ENCODE measurements at places on chromosomes 1 and 21.

GRCh38 chr21:40803101-40803500, 43.9 kb downstream of the DSCAM start:
- no peak for DNase-seq

DNA sequence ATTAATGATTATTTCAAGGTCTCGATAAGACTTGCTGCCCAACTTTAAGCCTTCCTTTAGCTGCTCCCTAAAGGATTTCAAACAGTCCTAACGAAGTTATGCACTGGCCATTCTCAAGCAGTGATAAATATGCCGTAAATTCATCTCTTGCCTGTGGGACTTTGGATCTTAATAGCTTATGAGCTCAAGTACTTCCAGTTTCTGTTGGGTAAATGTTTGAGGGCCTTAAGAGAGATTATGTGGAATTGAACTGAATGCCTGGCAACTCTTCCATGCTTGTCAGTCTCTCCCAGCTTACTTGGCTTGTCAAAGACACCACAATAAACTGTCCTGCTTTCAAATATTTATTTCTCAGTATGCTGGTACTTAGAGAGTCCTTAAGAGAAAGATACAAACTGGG, 3.5 kb upstream of the OR10J4 start:
- DNase-seq = no peak

- DNase-seq = no peak
Observed at GRCh38 chr21:15894596-15894995, 164.8 kb downstream of the USP25 start.

DNA sequence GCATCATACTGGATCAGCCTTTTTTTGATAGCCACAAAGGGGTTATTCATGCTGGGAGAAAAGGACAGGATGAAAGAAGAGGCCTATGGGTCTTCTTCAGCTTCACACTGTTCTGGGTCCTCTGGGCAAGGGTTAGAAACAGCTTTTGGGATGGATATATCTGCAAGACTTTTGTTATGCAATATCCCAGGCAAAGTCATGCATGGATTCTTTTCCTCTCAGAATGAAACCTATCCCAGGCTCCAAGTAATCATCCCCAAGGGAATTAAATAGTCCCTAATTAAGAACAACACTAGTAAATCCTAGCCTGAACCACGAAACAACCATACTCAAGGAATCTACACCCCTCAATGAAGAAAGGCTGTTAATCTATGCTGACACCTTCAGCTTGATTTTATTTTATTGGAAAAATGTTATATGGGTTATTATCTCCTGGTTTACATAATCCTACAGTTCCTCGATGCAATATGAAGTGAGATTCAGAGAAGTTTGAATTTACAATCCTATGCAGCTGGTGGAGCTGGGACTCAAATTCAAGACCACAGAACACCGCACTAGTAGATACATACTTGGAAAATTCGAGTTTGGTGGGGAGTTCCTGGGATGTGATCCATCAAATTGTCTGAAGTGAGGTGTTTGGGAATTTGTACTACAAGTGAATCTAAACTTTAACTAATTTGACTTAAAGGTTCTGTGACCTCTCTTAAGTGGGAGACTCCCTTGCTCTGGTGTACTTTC, 338.6 kb downstream of the TBX15 start:
- DNase-seq = no peak

DNA sequence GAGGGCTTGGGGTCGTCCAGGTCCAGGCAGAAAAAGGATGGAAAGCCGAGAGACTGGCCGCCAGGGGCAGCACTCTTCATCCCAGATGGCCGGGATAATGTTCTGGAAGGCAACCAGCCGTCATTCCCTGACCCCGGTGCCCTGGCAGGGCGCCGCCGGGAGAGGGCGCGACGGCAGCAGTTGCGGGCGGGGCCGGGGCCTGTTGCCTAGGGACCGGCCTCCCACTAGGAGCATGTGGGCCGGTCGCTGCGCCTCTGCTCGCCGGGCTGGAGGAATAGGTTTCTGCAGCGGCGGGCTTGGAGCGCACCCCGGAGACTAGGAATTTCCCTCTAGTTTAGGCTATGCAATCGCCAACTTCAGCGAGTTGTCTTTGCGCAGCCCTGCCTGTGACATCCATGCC, 11.0 kb downstream of the DMRTB1 start:
- no peak for DNase-seq

DNA sequence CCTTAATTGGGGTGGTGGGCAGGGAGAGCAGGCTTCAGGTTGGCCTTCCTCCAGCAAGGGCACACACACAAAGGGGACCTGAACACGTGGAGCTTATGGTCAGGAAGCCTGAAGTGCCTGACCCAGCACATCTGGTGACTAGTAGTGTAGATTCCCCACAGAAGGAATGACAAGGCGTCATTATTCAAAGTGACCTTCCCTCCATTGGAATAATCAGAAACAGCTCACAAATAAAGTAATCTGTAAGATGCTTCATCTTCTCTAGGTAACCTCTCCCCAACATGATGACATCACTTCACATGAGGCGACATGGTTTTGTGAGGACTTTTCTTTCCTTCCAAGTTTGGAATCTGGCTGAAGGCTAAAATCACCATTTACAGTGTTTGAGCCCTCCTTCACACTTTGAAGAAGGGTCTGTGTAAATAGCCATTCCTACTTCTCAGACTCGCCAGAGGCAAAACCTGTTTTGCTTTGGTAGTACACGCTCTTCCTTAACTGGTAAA, 32.8 kb upstream of the ERG start:
- DNase-seq = no peak

DNA sequence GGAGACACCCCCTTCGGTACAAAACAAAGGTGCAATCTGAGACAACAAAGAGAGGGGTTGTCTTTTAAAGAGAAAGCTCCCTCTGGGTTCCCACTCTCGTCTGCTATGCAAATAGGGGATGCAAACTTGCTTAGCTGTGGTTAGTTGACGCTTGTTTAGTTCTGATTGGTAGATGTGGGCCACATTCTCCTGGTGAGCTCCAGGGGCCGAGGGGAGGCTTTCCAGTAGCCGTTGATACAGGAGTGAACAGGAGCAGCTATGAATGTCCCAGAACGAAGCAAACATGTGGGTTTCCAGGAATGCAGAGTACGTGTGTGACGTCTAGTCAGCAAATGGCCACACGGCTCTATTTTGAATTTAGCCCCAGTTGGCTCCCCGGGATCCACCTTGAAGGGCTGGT, 14.7 kb downstream of the TFF2 start:
- DNase-seq = no peak

DNA sequence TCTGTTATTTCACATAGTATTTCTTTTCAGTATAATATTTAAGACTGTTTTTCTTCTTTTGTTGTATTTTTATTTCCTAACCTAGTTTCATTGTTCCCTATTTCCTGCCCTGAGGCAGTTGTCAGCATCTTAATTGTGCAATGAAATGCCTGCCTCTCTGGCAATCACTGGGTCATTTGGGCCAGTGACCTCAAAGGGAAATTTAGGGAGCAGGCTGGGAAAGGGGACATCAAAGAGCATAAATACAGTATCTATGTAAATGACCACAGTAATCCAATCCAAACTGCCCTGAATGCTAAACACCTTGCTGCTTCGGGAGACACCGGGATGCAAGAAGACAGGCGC, 147.8 kb downstream of the TLR5 start:
- DNase-seq = no peak

DNA sequence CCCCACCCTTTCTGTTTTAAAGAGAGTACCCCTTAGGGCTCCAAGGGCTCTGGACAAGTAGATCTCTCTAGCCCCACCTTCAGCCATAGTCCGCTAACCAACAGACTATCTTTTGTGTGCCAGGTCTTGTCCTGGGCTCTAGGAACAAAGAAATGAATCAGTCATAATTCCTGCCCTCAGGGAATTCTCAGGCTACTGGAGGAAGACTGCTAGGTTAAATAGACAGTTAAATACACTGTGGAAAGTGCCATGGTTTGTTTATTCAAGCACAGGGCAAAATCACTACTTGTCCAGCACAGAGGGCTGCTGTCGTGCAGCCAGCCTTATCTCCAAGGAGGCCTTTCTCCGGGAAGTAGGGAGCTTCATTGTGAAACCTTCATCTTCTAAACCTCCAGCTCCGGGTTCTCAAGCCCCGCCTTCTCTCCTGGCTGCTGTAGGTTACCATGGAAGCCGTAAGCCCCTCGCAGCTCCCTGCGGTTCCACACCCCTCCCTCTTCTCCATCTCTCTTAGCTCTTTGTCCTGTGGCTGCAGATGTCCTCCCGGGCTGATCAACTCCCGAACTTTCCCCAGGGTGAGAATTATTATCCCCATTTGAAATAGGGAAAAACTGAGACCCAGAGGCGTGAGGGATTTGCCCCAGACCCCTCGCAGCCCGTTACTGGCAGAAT, 29.8 kb downstream of the SHISAL2A start:
- no peak for DNase-seq

GRCh38 chr1:16235944-16236510, 956 bp downstream of the CPLANE2 start:
- DNase-seq = peak; percentile 56

DNA sequence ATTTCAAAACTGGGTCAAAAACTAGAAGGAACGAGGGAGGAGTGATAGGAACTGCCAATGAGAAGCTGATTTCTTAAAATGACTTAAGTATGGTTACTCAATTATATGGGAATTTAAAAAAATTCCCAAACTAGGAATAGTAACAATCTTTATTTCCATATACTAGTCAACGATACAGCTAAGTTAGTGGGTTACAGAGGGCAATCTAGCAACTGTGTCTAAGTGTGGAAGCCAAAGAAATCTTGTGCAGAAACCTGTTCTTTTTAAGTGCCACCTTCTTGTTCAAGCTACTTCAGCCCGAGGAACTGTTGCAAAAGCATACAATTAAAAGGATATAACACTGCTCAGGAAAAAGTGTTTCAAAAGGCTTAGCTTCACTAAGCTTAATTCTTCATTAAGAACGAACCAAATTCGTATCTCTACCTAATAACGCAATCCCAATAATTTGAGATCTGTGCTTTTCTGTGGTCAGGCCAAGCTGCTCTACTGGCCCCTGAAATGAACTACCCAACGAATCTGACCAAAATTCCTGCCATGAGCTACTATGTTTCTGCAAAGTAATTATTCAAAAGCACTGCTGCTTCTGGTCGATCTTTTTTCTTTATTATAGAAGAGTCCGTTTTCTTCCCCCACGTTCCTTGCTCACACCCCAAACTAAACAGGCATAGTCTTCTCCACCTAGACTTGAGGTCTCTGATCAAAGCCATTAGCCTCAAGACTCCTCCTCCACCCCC, 1.8 kb downstream of the USP24 start:
- DNase-seq = no peak

DNA sequence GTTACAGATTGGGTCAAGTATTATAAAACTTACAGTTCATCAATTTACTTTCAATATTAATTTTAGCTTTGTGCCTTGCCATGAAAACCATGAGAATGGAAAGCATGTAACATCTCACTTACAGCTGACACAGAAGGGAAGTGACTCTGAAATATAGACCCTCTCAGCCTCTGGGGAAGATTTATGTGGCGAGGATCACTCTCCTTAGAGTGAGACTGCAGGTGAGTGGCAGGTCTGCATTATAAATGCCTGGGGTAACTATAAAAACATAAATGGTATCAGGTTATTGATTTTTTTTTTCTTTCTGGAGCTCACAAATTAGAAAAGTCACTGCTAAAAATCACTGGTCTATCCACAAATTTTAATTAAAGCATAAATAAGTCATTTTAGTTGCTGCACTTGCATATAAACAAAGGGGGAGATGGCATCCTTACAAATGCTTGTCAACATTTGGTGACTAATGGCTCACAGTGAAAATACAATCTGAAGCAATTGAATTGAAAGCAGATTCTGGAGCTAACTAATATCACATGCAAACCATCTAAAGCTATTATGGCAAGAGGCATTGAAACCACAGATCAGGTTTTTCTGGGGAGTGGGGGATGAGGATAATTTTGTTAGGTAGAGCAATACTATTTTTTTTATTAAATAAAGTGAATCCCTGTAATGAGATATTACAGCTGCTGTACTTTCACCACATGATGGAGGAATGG, 200.9 kb downstream of the TM2D1 start:
- DNase-seq = no peak

DNA sequence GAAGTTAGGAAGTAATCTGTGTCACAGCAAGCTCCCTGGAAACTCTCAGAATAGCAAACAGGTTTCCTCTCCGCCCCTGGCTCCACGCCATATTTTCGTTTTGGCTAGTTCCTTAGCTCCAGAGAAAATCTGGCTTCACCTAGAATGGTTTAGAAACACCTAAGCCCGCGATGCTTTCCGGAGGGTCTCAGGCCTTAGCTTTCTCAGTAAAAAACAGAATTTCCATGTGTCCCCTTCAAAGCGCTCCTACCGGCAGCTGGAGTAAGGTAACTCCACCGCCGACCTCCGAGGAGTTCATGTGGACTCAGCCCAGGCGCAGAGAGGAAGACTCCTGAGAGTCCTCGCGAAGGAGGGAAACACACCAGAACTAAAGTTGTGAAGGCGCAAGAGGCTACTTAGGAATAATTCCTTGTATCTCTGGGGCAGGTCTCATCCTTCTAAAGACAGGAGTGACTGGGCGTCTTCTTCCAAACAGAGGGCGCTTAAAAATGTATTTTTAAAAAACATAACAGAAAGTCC, 406 bp downstream of the KIAA0040 start:
- peak; percentile 22 for DNase-seq

- no peak for DNase-seq
Observed at GRCh38 chr1:231751415-231751814, 124.8 kb downstream of the DISC1 start.

DNA sequence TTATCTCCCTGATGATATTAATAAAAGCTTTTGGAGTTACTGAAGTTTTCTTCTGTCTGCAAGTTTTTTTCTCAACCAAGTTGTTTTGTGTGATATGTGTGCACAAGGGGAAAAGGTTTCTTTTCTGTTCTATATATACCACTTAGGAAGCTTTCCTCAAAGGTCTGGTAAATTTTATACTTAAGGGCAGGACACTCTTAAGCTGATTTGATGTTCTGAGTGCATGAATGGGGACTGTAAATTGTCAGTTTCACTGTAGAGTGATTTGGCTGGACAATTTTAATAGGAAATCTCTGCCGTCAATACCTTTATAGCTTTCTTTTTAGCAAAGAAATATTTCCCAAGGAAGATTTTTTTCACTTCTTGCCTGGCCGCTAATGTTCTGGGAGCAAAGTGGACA, 354.7 kb downstream of the TGFB2 start:
- no peak for DNase-seq

DNA sequence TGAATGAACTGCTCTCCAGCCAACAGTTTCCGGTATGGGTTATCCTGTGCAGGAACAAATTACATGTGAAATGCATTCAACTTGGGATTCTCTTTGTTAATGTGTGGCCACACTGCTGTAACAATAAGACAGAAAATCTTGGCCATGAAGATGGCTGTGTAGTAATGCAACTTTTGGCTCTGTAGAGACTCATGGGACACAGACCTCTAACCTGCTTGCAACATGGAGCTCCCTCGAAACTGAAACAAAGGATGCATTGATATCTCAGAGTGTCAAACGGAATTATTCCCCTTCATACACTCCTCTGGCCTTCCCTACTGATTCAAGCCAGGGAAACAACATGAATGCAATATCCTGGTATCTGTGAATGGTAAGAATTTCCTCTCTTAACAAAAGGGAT, 559.3 kb upstream of the ZRANB2 start:
- no peak for DNase-seq

GRCh38 chr1:215087603-215088002, 5.1 kb downstream of the KCNK2 start:
- no peak for DNase-seq
